ENCODE measurements at places on chromosomes 6 and 20.

GRCh38 chr6:66926060-66926459 is 1219.0 kb upstream of the EYS start:
- DNase-seq = no peak

- DNase-seq = no peak
Observed at GRCh38 chr6:90694802-90695201, 107.9 kb upstream of the MAP3K7 start.

DNA sequence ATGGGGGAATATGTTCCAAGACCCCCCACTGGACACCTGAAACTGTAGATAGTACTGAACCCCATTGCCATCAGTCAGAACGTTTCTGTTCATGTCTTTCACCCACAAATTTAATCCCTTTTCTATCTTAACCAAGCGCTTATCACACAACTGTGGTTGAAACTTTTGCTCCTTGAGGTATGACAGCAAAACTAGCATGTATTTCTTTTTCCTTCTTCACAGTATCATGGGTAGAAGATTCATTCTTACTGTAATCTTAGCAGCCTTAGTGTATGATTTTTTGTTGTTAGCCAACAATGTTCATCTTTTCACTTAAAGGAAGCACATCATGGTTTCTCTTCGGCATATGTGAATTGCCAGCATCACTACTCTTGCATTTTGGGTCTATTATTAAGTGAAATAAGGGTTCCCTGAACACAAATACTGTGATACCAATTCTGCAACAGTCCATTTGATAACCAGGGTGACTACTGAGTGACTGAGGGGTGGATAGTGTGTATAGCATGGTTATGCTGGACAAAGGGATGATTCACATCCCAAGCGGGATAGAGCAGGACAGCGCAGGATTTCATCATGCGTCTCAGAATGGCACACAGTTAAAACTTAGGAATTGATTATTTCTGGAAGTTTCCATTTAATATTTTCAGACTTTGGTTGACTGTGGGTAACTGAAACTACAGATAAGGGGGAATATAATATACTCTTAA is 41.8 kb downstream of the KCNS1 start:
- DNase-seq = no peak

DNA sequence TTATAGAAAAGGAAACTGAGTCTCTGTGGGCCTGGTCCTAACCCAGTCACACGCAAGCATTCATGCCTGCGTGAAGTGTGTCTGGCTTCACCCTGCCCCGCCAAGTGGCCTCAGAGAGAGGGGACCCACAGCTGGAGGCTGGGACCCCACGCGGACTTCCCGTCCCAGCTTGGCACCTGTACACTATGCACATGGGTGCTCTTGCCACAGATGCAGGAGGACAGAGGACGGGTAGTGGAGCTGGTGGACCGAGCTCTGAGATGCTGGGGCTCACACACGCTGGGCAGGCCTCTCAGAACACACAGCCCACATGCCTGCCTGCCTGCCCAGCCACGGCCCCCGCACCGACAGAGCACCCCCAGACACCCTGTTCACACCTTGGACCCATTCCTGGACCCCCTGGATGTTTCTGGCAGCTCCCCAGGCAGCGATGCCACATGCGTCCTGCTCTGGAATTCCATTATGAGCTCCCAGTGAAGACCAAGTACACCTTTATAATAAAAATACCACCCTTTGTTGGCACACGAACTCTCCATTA is 24.9 kb upstream of the SMOC2 start:
- no peak for DNase-seq

GRCh38 chr6:43849844-43850243 is 79.8 kb downstream of the VEGFA start:
- DNase-seq = no peak

DNA sequence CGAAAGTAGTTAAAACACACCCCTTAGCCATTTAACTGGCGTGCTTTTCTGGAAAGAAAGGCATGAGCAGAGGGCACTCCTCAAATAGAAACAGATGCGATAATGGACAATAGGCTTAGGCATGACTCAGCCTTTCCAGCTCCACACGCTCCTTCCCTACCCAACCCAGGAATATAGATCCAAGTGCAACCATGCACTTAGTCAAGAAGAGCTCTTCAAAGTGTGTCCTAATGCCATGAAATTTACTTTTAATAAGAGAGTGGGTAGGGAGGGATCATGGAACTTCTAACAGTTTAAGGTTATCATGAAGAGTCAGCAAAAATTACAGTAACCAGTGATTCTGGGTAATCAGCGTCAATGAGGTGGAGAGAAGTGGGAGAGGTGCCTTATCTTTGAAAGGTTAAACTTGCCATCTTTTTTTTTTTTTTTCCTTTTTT is 2.4 kb upstream of the EFHC1 start:
- no peak for DNase-seq

- no peak for DNase-seq
Observed at GRCh38 chr6:151534576-151534975, 40.8 kb downstream of the CCDC170 start.

- DNase-seq = no peak
Observed at GRCh38 chr6:31822036-31822821, 5.3 kb upstream of the HSPA1B start.

GRCh38 chr6:123849406-123849805 is 45.7 kb downstream of the NKAIN2 start:
- no peak for DNase-seq

DNA sequence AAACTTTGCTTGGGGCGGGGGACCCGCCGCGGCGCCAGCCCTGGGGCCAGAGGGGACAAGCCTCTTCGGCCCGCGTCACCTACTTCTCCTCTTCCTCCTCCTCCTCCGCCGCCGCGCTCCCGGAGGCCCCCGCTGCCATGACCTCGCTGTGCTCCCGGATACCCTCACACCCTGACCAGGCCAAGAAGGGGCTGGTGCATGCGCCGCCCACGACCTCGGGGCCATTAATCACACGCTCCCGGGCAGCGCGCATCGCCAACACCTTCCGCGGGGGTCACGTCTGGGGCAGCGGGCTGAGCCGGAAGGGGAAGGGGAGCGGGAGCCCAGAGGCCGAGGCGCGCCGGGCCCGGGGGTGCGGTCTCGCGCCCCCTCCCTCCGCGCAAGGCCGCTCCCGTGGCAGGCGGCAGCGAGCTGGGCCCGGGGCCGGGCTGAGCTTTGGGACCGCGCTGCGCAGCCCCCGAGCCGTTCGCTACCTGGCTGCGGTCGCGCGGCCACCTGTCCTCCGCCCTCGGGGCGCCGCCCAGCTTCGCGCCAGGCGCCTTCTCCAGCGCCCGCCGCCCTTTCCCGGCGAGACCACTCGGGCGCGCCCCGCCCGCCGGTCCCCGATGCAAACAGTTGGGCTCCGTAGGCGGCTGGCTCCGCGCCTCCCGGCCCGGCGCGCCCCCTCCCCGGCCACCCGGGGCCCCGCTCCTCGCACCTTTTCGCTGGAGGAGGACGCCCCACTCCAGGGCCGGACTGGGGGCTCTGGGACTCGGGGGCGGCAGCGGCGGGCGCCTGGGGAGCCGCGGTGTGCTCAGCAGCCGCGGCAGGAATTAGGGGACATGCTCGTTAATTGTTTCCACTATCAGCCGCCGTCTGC is 575 bp upstream of the CNR1 start:
- DNase-seq = no peak

DNA sequence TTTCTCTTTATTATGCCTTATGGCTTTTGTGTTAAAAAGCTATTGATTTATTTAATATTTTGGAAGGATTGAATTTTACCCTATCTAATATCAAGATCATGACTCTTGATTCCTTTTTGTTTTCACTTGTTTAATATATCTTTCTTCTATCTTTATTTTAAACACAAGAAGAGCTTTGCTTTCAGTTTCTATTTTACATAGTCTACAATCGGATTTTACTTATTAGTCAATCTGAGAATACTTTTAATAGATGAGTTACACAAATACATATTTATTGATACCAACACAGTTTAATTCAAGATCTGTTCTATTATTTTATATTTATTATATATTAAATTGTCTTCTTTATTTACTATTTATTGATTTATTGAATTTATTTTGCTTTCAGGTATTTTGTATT is 218.8 kb downstream of the ESR1 start:
- no peak for DNase-seq

GRCh38 chr6:75609639-75610590 is 8.2 kb downstream of the SENP6 start:
- no peak for DNase-seq

GRCh38 chr20:34938466-34939163 is 17.0 kb downstream of the GSS start:
- no peak for DNase-seq

DNA sequence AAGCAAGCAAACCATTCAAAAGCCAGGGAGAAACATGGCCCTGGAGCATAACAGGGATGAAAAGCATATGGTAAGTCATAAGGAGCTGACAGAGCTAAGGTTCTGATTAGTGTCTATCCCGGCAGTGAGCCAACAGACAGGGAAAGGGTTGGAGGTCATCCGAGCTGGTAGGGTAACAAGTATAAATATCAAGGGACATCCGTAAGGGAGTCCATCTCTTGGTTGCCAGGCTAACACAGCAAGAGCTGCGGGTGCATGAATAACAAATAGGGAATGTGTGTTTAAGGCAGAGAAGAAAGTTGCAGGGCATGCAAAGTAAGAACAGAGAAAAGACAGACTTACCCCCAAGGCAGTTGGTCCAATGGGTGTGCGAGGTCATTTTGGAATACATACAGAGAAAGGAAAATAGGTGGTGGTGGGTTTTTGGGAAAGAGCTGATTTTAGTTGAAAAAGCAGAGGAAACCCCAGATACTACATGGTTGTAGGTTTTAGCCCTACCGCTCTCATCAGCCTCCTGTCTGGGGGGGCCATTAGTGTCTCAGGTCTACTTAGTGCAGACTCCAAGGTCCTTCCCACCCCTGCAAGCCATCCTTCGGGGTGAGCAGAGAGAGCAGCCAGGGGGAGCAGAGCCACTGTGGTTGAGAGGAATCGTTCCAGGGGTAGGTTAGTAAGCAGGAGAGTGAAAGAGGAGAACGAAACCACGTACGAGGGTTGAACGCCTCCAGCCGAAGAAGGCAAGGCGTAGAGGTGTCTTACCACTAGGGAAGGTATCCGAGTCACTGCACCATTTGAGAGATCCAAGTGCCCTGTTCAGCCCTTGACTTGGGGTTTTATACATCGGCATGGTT is at the start of gene ERVFRD-1:
ERVFRD-1 (minus strand) TSS at position 805 of the 848 bp plus-strand sequence. CDS start 6,415 bp downstream, outside the sequence.
- DNase-seq = no peak

DNA sequence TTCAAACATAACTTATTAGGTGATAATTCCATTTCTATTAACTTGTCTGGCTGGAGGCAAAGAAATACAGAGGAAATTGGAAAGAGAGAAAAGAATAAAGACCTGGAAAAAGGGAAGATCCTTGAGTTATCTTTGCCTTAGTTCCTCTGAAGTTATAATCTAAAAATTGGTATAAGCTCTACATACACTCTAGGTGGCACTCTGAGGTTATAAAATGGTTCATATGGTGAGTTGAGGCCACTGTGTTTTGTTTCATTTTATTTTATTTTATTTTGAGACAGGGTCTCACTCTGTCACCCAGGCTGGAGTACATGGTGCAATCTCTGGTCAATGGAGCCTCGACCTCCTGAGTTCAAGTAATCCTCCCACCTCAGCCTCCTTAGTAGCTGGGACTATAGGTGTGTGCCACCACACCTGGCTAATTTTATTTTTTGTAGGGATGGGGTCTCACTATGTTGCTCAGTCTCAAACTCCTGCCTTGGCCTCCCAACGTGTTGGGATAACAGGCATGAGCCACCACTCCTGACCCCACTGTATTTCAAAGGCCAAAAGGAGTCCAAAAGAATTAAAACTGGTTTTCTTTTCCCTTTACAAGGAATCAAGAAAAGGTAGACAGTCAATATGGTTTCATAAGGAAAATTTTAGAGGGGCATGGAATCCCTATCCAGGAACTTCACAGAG is 19.4 kb downstream of the GPX6 start:
- DNase-seq = no peak

DNA sequence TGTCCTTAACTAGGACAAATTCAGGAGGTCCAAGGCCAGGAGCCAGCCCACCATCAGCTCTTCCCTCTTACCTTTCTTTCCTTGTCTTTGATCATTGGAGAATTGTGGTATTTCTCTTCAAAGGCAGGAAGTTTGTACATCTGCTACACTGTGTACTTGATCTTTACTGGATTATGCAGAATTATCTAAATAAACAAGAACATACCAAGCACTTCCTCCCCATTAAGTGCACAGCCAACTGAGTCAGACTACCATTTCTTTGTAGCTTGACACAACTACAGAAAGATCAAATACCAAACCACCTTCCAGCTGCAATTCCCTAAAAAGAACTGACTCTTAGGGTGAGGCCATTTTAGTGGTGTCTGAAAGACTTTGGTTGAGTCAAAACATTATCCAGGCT is 195.1 kb downstream of the HDGFL1 start:
- DNase-seq = no peak

GRCh38 chr20:56454754-56455153 is 13.7 kb upstream of the RTF2 start:
- no peak for DNase-seq

DNA sequence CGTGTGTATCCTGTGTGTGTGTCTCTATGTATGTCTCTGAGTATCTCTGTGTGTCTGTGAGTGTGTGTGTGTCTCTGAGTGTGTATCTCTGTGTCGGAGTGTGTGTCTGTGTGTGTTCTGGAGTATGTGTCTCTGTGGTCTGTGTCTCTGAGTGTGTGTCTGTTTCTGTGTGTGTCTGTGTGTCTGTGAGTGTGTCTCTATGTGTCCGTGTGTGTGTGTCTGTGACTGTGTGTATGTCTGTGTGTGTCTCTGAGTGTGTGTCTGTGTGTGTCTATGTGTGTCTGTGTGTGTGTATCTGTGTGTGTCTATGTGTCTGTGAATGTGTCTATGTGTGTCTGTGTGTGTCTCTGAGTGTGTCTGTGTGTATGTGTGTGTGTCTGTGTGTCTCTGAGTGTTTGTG is 73.4 kb downstream of the SRC start:
- no peak for DNase-seq

GRCh38 chr6:87799651-87800050 is 97.6 kb upstream of the AKIRIN2 start:
- DNase-seq = no peak
